ENCODE measurements at places on chromosomes 2 and 18.

GRCh38 chr18:23137097-23137635 lies 1.9 kb downstream of the CABLES1 start:
- no peak for DNase-seq

DNA sequence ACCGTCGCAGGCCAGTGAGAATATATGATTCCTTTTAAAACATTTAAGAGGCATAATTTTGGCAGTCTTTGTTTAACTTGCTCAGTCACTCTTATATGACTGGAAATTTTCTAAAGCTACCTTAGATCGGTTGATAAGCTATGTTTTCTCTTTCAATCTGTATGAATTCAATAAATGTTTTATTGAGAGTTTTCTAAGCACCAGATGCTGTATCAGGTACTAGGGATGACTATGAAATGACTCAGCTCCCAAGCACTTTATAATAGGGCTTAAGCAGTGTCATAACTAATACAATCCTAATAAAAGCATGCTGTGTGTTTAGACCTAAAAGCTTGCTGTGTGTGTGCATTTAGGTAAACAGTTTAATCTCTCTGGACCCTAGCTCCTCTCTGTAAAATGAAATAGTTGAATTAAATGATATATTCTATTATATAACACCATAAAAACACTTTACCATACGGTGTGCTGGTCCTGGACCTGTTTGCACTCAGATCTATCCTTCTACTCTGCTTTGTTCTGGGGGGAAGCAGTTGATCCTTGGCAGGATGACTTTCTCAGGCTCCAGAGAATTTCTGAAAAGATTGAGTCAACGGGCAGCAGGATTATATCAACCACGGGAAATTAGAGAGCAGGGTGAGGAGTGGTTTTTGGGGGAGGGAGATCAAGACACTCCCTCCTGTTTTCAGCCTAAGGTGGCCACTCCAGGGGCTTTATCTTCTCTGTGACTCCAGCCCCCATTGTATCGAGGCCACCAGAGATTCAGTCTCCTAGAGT lies 26.1 kb upstream of the SLC38A11 start:
- DNase-seq = no peak

DNA sequence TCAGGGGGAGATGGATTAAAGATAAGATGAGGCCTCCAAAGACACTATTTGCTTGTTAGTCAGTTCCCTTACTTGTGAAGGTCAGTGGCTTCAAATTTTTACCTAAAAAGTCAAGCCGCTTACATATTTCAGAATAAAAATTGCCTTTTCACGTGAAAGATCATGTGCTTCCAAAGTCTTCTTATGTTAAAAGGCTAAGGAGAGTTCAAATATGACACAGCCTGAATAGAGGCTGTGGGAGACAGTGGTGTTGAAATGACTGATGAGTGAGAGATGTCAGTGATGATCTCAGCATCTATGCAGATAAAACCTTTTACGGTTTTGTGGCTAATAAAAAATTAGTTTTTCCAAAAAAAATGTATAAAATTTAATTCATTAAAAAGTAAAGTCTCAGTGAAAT lies 40.5 kb downstream of the UPP2 start:
- DNase-seq = no peak

DNA sequence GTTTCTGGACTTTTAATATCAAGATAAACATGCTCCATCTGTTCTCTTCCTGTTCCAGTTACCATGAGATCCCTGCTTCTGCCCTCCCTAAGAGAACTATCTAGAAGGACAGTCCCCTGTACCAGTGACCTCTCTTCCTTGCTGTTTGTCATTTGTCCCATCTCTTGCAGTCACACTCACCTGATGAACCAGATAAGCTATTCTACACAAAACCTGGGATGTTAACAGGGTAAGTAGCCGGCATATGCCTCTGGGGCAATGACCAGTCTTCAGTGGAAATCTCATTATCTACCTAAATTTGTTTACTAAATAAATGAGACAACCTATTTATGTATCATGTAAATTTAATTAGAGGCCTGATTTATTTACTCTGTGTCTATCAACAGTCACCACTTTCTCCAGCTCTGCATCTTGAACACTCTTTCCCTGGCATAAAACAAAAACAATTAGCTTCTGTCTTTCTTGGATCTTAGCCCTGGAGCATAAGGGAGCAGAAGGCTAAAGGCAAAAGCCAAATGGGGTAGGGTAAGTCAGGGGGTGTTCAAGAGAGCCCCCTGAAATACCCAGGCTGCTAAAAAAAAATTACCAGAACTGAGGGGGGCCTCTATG lies 337.7 kb downstream of the ALK start:
- no peak for DNase-seq

- DNase-seq = no peak
Measured at GRCh38 chr2:170485254-170486026, 229.7 kb upstream of the SP5 start.

DNA sequence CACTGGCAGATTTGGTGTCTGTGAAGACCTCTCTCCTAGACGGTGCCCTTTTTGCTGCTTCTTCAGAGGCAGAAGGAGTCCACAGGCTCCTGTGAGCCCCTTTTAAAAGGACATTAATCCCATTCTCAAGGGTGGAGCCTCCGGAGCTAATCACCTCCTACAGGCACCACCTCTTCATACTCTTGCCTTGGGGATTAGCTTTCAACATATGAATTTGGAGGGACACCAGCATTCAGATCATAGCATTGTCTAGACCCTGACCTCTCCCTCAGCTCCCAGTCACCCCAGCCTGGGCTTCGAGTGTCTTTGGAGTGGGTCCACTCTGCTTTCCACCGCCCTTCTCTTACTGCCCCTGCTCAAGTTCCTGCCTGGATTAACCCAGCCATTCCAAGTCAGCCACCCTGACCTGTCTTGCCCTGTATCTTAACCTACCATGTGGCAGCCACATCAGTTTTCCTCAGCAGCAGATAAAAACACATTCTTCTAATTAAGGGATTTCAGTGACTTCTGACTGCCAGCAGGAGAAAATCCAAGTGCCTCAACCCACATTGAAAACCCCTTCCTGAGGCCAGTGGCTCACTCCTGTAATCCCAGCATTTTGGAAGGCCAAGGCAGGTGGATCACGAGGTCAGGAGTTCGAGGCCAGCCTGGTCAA lies 6.1 kb upstream of the NCL start:
- no peak for DNase-seq

- DNase-seq = no peak
Measured at GRCh38 chr18:32010124-32010721, 8.4 kb upstream of the RNF125 start.

GRCh38 chr2:141015341-141016047 lies 1115.3 kb downstream of the LRP1B start:
- no peak for DNase-seq

- peak; percentile 75 for DNase-seq
Measured at GRCh38 chr2:209525834-209526281, 102.0 kb downstream of the MAP2 start.

DNA sequence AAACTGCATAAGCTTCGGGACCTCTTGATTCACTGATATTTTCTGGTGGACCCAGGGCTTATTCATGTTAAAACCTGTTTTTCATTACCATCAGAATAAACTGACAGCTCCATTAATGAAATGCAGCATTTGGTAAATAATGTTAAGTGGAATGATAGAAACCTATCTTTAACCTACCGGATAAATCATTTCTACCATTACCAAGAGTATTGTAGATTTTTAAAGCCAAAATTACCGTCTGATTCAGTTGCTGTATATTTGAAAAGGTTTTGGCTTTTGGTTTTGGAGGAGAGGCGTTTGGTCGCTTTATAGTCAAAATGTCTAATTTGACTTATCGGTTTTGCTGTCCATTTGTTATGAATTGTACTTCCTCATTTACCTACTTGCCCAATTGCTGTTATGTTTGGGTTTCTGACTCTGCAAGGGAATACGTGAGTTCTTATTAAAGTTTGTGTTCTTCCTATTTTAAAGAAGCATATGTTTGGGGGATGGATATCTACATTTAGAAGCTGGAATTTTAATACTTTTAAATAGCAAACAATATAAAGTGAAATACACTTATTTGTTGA lies 1.0 kb upstream of the CUL3 start:
- no peak for DNase-seq

DNA sequence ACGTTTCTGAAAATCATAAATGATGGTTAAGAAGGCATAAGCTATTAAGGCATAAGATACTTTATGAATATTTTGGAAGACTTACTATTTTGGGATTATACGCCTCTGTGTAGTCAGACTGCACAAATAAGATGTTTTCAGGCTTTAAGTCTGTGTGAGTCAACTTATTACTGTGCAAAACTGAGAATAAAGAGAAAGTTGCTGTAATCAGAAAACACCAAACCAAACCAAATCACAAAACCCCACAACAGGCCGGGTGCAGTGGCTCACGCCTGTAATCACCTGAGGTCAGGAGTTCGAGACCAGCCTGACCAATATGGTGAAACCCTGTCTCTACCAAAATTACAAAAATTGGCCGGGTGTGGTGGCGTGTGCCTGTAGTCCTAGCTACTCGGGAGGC lies 7.7 kb downstream of the CLK1 start:
- DNase-seq = no peak

- DNase-seq = peak; percentile 36
Measured at GRCh38 chr18:22703883-22704585, 229.1 kb upstream of the RBBP8 start.

All from glomerular endothelial cell (primary cell).